CD8-positive, alpha-beta memory T cell (primary cell): ENCODE measurements at places on chromosomes 2 and 18.

GRCh38 chr2:239834143-239834542 lies 191.0 kb downstream of the NDUFA10 start:
- no peak for DNase-seq

- no peak for DNase-seq
Measured at GRCh38 chr18:11183637-11184036, 34.3 kb upstream of the PIEZO2 start.

DNA sequence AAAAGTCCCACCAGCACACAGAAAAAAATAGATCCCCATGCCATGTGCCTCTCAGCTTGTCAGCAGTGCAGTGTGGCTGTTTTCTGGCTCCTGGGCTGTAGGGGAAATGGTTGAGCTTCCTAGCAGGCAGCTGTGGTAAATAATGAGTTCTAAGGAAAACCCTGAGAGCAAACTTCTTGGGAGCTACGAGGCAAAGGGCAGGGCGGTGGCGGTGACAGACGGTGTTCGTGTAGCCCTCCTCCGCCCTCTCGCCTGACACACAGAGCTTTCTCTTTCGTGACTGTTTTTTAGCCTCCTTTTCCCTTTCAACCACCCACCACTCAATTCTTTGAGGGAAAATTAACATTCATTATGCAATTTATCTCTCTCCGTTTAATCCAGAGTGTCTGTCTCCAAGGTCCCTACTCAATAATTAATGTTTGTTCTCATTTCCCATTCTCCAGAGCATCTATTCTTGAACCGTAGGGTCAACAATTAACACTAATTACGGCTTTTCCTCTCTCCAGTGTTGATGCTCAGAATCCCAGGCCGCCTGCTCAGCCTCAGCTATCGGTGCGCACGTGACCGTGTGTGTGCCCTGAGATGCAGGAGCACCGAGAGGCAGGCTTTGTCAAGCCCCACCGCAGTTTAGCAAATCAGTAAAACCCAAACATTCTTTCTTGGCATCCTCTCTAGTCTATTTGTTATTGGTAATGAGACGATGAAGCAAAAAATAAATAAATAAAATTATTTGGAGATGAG lies 50.1 kb downstream of the KIAA2012 start:
- DNase-seq = no peak

DNA sequence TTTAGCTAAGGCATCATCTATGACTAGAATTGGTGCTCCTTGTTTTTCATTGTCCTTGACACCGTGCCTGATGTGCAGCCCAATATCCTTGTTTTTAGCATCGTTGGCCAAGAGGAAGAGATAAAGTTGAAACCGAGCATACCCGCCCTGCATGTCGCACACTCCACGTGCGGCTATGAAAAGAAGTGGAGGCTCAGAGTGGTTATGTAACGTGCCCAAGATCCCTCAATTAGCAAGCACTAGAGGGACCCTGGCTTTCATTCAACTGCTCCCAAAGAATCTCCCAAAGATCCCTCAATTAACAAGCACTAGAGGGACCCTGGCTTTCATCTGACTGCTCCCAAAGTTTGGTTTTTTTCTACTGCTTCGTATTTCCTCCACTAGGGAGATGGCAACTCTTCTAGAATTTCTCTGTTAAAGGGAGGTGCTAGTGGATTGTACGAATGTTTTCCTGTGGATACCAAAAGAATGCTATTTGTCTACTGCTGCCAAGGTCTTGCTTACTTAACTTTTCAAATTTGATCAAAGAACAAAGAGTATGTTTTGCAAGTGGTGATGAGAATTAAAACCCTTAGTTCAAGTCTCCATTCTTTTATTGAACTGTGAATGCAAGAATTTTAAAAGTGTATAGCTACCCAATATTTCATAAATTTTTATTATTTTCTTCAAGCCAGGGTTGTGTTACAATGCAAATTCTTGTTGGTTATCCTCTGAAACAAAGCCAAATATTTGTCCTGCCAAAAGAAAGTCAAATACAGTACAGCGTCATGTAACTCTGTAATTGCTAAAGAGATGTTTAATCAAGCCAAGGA lies 92.1 kb downstream of the AOX1 start:
- no peak for DNase-seq

GRCh38 chr2:98127229-98127989 lies 40.4 kb downstream of the VWA3B start:
- no peak for DNase-seq

DNA sequence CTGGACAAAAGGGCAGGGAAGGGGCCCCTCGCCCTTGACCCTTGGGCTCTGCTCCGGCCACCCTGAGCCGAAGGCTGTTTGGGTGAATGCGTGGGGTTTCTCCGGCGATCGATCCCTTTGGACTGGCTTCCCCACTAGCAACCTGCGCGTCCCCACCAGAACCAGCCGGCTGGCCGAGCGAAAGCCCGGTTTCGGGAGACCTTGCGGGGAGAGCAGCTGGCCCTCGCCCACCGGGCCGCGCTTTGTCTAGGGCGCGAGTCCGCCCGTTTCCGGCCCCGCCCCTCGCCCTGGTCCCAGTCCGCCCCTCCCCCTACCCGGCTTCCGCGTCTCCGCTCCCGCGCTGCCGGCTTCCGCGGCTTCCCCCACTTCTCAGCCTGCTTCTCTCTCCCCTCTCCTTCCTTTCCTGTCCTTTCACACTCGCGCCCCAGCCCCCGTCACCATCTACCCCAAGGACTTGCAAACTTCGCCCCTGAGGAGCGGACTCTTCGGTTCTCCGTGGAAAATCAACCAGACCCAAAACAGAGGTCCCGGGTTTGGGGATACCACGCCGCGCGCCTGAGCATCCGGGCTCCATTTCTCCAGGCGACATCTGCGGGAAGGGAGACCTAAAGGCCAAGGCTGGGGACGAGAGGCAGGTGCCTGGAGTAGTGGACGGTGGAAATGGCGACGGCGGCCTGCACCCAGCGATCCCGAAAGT lies 48.0 kb upstream of the ATP6V1B1 start:
- no peak for DNase-seq
